ENCODE measurements at places on chromosomes 4 and X.

GRCh38 chr4:171007618-171008390 is 805.4 kb upstream of the GALNTL6 start:
- DNase-seq = no peak

- no peak for DNase-seq
Observed at GRCh38 chr4:172865103-172865502, 303.5 kb upstream of the GALNT7 start.

- no peak for DNase-seq
Observed at GRCh38 chr4:71832049-71832448, 48.2 kb upstream of the GC start.

DNA sequence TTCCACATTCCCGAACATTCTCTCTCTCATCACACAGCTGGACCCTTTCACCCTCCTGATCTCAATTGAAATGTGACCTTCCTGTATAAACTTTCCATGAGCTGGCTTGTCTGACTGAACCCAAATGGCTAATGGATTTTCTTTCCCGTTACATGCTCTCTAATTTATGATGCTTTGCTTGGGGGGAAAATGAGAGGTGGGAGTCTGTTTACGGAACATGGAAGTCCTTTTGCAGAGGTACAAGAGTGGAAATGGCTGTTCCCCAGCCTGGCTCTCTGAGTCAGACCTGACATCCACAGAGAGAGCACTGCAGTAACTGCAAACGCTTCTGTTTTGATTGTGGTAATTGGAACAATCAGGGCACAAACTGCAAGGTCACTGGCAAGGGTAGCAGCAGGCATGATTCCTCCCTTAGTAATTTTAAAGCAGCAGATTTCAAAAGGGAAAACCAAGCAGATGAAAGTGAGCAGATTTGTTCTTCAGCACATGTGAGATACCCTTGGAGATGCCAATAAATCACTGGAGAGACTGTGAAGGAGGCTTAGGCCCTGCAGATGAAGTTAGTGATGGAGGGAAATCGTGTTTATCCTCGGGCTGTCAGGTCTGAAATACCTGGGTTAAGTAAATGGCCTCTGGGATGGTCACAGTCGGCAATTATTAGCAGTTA is 83.9 kb downstream of the SNCA start:
- no peak for DNase-seq

GRCh38 chr4:48484494-48485168 is 1.5 kb downstream of the SLC10A4 start:
- no peak for DNase-seq

DNA sequence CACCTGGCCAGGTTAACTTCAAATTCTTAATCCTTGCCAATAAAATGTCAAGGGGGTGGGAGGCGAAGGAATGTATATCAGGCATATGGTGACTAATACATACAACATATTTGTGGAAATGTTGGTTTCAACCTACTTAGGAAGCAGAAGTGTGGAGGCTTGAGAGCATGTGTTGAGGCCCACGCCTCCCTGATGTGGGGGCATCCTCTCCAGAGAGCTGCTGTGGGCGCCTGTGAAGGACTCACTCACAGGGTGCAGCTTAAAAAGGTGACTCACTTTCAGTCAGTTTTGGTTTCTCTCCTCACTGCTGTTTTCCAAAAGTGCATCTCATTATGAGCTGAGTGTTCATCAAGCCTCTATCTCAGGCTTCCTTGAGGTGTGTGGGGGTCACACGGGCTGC is 27.5 kb downstream of the LNX1 start:
- no peak for DNase-seq

- no peak for DNase-seq
Observed at GRCh38 chrX:132127743-132128142, at the start of gene FRMD7. TSS of gene FRMD7 (minus strand) at chrX:132128020. CDS start at chrX:132127844, 176 bp downstream.

DNA sequence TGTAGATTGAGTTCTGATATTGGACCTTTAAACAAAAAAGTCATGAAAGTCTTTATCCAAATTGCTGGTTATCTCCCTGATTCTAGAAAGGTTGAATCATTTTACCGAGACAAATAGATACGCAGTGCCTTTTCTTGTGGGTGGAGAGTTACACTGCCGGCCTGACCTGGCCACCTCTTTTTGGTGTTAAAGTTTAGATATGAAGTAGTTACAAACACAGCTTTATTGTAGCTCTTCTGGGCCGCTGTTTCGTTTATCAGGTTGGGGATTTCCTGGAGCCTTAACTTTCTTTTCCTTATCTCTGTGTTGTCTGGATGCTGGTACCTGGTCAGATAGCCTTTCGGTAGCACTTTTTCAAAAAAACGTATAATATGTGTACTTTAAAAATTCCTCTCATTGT is 31.0 kb downstream of the FNIP2 start:
- no peak for DNase-seq

All from CD4-positive, alpha-beta T cell treated with Interleukin-10 for 1 hour (primary cell).